ENCODE measurements at places on chromosomes 12 and 14.

DNA sequence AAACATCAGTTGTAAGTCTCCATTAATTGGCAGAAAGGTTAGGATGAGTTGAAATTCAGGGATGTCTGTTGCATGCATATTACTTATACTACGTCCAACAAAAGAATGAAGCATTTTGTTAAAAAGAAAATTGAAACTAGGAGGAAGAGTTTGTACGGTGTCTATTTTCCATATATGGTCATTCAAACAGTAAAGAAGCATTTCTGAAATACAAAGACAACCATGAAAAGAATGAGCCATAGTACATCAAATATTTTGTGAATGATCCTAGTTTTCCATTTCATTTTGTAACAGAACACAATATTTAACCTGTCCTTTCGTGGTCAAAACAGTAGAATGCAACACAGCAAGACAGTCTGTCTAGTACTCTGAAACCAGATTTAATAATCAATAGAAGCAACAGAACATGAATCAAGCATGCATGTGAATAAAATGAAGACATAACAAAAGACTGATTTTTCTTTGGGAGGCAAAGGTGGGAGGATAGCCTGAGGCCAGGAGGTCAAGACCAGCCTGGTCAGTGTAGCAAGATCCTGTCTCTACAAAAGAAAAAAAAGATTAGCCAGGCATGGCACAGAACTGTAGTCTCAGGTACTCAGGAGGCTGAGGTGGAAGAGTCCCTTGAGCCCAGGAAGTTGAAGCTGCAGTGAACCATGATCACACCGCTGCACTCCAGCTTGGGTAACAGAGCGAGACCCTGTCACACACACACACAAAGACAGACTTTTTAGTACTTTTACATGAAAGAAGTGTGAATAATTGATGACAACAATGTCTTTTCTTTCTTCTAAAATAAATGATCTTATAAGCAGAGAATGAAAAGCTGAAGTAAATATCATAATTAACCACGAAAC lies 156.0 kb downstream of the LRIG3 start:
- no peak for DNase-seq

DNA sequence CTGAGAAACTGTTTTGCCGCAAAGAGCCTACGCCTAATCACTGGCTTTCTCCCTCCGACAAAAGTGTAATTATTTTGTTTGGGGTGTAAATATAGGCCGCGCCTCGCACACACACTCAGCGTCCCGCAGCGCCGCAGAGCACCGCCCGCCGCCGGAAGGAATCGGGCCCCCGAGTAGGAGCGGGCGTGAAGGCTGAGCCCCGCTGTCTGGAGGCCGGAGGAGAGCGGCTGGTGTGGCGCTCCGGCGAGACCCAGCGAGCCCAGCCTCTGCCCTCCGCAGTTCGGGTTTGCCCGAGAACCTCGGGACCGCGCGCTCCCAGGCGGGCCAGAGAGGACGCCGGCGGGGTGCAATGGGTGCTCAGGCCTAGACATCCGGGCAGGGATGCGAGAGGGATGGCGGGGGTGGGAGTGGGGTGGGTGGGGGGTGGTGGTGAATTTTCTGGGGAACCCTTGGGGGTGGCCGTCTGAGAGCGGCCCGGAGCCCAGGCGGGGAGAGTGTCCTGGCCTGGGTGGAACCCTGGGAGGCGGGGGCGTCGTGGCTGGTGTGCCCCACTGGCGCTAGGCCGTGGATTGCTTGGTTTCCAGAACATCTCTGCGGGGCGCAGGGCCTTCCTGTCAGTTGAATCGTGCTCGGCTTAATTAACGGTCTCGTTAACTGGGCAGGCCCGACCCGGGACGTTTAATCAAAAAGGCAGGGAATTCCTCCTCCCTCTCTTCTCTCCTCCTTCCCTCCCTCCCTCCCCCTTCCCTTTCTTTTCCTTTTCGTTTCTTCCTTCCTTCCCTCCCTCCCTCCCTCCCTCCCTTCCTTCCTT lies 4.7 kb upstream of the LHX5 start:
- no peak for DNase-seq

DNA sequence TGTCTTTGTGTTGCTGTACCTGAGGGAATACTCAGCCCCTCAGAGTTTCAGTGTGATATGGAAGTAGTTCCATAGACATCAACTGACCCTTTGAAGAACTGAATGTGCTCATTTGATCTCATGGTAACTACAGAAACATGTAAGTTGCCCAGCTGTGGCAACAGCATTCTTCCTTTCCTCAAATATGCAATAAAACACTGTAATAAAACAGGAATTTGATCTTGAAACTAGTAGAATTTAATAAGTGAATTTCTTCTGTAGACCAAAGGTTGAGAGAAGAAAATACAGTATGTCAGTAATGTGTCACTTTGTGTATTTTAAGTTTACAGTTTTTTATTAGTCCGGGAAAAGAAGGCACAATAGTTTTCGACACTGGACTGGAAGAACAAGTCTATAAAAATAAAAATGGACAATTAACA lies 31.9 kb downstream of the KCTD10 start:
- DNase-seq, result no peak

- no peak for DNase-seq
Observed at GRCh38 chr12:46460682-46461210, 88.2 kb upstream of the SLC38A2 start.

DNA sequence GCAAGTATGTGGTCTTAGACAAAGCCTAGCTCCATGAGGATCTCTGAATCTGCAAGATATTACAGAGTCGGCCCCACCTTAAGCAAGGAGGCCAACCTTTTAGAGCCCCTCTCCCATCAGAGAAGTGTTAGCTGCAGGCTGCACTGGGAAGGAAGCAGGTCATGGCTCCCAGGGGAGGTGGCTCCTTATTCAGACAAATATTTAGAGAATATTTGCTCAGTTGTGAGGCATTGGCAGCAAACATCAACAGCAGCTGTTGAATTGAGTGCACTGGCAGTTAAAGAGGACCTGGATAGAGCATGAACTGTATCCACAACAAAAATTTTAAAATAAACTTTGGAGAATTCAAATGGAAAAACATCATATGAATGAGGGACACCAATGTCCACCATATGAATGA lies 44.7 kb downstream of the FSCB start:
- no peak for DNase-seq

DNA sequence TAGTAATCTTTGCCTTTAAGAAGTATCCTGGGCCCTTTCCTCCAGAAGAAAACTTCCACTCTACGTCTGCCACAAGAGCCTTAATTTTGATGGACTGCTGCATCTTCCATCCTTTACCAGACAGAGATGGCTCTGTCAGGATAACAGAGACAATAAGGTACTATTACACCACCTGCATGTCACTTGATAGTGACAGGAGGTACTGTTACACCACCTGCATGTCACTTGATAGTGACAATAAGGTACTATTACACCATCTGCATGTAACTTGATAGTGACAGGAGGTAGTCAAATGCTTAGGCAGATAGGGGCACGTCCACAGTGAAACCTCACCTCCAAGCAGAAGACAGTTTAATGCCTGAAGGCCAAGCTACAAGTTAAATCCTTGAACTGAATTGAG lies 13.9 kb downstream of the OR6C74 start:
- DNase-seq, result no peak

GRCh38 chr14:91405724-91406435 lies 11.7 kb downstream of the CCDC88C start:
- no peak for DNase-seq

- no peak for DNase-seq
Observed at GRCh38 chr12:52206304-52207040, 14.7 kb upstream of the KRT80 start.

DNA sequence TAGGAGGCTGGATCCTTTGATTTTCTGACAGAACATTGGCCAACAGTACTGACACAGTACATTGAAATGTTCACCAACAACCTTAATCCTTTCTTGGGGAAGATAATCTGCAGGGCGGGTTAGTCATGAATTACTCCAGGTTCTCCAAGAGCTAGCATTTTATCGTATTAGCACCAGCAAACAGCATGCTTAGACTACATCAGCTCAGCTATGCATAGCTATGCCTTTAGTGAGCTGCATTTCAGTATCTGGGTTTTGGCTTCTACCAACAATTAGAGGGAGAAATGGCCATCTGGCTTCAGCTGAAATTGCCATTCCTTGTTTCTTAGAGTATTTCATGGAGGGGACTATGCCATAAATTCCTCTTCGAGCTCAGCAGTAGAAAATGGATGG lies 33.8 kb downstream of the SAMD4A start:
- no peak for DNase-seq

- no peak for DNase-seq
Observed at GRCh38 chr12:5736527-5736926, 208.5 kb downstream of the ANO2 start.
